T-helper 17 cell (primary cell): ENCODE measurements at places on chromosomes 3 and 15.

DNA sequence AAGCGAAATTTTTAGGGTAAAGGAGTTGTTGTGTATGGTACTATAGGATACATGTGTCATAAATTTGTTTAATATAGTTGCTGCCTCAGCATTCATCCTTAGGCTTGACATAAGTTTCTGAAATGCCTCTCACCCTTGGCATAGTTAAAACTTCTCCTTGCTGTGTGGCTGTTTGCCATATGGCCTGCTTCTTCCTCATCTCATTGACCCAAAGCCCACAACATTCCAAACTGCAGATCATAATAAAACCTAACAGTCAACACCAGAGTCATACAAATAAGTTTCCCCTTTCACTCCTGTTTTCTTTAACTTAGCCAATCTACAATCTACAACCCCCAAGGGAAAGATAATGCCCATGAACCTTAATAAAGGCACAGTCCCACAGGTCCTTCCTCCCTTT lies 136.6 kb downstream of the TMCC1 start:
- DNase-seq, result no peak

DNA sequence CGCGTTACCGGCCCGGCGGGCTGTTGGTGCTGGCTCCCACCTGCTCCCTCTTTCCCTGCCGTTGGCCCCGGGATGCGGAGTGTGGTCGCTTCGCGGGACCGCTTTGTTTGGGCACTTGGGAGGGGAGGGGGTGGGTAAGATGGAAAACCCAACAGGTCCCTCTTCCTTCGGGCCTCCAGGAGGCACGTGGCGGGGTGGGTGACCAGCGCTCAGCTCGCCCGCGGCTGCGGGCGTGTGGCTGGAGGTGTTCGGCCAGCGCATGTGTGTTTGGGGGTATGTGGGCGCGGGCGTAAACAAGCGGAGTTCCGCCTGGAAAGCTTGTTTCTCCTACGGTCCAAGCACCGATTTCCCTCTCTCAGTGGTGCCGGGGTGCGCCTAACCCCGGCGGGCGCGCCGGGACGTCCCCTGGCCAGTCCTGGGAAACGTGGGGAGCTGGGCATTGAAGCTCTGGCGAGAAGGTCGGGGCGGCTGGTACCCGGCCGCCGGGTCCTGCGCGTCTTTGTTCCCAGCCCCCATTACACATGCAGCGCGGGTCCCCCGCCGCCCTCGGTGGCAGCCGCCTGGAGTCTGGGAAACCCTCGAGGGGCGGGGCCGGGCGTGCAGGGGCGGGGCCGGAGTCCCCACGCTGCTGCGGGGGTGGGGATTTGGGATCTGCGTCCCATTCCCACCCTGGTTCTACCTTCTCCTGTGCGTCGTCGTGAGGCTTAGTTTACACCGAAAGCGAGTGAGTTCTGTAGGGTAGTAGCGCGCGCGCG lies 1.4 kb downstream of the ACVR2B start:
- no peak for DNase-seq

DNA sequence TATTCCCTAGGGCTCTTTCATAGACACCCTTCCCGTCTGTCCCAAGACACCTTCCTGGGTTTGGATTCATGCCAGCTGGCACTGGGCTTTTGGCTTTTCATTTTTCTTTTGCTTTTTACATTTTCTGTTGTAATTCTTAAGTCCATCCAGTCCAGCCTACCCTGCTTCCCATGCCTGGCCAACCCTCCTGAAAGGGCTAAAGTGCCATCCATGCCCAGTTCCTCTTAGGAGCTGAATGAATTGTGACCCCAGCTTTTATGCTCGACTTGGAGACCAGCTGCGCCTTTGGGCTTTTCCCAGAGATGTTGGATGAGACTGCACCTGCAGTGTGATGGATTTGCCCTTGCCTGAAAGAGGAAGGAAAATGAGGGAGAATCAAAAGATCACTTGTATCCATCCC lies 25.8 kb downstream of the LRRN1 start:
- DNase-seq, result no peak

- DNase-seq, result no peak
Observed at GRCh38 chr3:151800431-151800830, 13.5 kb upstream of the AADAC start.

- no peak for DNase-seq
Observed at GRCh38 chr3:145429546-145429945, 731.4 kb downstream of the PLOD2 start.

DNA sequence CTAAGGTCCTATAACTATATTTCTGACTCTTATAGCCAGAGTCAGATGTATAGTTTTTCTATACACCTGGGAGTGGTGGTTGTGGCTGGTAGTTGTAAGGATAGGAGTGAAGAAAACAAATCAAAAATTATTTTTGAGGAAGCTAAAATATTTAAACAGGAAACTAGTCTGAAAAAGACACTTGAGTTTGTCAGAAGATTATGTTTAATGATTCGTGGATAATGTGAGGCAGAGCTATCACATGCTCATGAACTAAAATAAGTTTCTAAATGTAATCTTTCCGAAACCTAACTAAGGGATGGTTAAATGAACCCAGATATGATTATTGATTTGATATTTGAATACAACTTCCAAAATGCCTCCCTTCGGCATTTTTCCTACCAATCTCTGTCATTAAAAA lies 30.4 kb downstream of the GABRR3 start:
- DNase-seq, result no peak

GRCh38 chr3:189967254-189967865 lies 153.3 kb downstream of the P3H2 start:
- no peak for DNase-seq

DNA sequence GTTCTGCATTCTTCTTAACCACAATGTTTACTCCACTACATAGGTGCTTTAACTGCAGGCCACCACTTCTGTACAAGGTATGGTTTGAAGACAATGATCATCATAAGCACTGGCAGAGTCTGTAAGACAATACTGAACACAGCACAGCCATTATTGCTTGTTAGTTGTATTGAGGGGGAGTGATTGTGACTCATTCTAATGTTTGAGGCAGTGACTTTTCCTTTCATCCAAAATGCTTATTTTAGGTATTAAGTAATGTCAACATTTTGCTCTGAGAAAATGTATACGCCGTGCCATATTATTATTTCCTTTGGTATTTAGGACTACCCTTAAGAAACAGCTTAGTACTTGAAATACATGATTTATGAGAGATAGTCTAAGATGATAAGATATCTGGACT lies 618.2 kb upstream of the ZNF717 start:
- DNase-seq, result no peak

- no peak for DNase-seq
Observed at GRCh38 chr3:124768812-124769211, 38.6 kb downstream of the UMPS start.

- no peak for DNase-seq
Observed at GRCh38 chr15:48170981-48171380, 7.1 kb downstream of the MYEF2 start.

GRCh38 chr3:139559541-139559940 lies 20.0 kb upstream of the RBP1 start:
- DNase-seq, result no peak

DNA sequence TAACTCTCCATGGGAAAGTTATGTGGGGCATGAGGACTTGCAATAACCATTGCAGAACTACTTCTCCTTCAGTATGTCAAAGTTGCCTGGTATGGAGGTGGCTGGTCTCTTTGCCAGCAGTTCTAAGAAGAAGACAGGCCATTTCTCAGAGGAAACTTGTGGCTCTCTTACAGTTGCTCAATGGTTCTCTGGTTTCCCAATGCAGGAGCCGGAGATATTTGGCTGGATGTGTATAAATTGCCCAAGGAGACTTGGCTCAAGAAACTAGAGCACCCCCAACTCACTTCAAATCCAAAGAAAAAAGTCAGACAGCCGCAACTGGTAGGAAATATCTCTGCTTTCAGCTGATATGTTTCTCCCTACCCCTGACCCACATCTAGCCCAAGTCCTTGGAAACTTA lies 24.2 kb downstream of the WDR93 start:
- no peak for DNase-seq

DNA sequence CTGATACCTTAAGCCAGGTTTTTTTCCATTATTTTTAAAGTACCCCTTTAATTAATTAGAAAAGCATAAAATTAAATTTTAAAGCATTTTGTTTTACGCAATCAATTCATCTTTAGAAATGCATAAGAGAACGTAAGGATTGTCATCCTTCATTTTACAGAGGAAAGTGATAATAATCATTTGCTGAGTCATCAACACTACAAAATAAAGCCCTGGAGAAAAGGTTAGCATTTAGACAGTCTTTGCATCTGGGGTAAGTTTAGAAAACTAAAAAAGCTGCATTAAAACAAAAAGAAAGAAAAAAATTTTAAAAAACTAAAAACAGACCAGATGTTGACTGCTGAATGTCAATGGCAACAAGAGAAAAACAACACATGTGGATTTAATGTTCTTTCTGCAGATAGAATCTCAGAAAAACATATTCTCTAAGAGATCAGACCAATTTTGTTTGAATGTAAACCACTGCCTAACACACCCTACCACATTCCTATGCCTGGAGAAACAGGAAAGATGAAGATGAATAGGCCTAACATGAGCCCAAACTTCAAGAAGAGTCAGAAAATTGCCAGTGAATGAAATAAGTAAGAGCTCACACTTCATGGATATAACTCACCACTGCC lies 59.9 kb downstream of the SUCNR1 start:
- no peak for DNase-seq

DNA sequence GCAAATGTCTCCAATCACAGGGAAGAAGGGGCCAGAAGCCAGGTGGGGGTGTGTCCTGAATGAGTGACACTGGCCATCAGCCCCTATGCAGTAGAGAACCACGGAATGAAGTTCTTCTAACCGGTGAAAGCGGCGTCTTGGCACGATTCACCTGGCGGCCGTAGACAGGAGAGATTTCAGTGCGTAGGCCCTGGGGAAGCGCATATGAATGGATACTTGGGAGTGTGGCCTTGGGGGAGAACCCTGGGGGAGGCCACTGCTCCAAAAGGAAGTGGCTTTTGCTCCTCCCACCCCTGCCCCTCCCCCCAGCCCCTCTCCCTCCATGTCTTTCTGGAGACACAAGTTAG lies 43.6 kb downstream of the RBPMS2 start:
- no peak for DNase-seq

- DNase-seq, result no peak
Observed at GRCh38 chr3:94643400-94643799, 580.5 kb downstream of the NSUN3 start.

DNA sequence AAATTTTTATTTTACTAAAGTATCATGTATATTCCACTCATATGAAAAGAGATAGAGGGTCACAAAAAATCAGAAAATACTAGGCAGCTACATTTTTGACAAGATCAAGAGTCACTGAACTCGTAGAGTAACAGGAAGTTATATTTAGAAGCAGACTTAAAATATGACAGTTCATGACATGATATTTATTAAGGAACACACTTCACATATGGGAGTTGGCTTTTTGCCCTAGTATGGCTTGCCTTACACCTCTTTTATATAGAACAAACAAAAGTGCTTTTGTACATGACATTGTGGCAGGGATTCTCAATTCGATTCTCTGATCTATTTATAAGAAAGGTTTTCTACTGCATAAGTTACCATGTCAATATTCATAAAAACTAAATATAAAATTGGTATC lies 80.1 kb upstream of the GBE1 start:
- DNase-seq, result no peak

GRCh38 chr3:104291437-104291851 lies 1075.3 kb upstream of the ALCAM start:
- no peak for DNase-seq

DNA sequence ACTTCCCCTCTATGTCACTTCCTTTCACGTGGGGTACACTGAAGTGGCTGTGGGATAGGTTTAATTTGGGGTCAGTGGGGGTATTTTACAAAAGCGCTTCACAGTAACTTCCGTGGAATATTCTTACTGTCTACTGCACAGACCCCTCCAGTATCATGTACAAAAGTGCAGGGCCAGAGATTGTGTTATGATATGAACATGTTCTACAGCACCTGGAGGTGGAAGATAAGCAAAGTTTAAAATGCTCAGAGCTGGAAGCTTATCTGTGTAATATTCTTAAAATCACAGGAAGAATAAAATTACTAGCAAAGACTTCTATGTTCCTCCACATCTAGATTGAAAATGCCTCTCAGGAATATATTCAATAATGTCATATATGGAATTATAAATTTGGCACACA lies 84.1 kb upstream of the TRIM42 start:
- DNase-seq, result no peak

DNA sequence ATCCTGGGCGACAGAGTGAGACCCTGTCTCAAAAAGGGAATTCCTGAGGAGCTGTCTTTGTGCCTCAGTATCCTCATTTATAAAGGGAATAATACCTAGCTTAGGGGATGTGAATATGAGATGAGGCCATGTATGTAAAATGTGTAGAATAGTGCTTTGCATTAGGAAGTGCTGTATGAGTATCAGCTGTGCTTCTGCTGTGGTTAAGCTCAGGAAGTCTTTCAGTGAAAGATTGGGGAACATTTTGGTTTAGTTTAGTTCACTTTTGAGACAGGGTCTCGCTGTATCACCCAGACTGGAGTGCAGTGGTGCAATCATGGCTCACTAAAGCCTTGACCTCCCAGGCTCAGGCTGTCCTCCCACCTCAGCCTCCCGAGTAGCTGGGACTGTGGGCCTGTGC lies 10.6 kb downstream of the THUMPD3 start:
- no peak for DNase-seq

GRCh38 chr3:73314151-73314951 lies 252.9 kb downstream of the EBLN2 start:
- no peak for DNase-seq

DNA sequence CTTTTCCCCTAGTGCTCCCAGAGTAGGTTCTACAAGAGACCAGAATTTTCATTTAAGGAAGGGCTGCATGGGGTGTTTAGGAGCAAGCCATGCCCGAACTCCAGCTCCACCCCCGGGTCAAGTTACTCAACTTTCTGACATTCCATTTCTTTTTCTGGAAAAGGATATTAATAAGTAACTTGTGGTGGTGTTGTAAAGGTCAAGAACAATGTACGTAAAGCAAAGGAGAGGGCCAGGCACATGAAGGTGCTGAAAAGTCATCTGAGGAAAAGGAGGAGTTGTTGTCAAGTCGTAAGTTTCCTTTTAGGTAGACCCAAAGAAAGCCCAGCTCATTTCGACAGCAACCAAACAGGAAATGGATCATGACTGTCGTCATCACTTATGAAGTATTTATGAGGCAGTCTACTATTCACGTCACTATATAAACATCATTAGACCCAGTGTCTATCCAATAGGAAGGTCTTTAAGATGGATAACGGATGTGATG lies 319.6 kb upstream of the IL12A start:
- DNase-seq, result no peak

- no peak for DNase-seq
Observed at GRCh38 chr3:15300323-15301078, 31.9 kb downstream of the SH3BP5 start.

DNA sequence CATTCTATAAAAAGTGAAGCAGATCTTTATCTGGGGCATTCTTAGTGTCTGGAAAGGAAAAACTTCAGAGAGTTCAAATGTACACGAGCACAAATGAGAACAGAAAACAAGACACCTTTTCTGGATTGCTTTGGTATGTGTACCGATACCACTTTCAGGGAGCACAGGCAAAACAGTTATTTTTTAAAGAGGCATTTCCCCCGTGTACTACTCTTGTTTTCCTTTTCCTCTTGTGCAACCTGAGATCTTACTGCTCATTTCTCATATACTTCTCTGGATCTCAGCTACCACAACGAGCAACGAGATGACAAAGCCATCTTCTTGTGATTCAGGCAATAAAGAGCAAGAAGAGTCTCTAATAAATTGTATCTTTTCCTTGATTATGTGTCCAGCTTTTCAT lies 463.6 kb downstream of the SHQ1 start:
- DNase-seq, result no peak
